ENCODE measurements at places on chromosomes 1 and 21.

- no peak for DNase-seq
Measured at GRCh38 chr1:36137226-36137625, 12.1 kb downstream of the TRAPPC3 start.

- DNase-seq, result no peak
Measured at GRCh38 chr1:165290148-165290547, 66.4 kb downstream of the LMX1A start.

- no peak for DNase-seq
Measured at GRCh38 chr1:100769906-100770646, 50.5 kb downstream of the VCAM1 start.

DNA sequence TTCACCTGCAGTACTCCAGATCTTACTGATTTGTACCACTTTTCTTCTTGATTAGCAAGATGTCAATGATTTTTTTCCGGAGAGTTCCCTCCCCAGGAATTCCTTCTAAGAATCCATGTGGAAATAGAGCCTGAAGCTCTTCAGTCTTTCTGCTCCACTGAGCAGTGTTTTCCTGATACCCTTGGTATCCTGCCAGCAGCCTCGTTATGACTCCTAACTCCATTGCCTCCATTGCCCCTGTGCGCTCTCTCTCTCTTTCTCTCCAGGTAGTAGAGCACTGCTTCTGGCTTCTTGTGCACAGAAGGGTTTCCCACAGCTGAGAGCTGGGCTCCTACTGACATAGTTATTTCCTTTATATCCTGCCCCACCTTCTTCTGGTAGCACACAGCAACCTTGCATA, 12.2 kb downstream of the UBE2U start:
- DNase-seq, result peak; percentile 27

- DNase-seq, result peak; percentile 58
Measured at GRCh38 chr1:46533179-46533864, 18.1 kb downstream of the KNCN start.

- DNase-seq, result no peak
Measured at GRCh38 chr1:106717591-106717990, 338.9 kb upstream of the PRMT6 start.
